ENCODE measurements at places on chromosomes 3 and 15.

DNA sequence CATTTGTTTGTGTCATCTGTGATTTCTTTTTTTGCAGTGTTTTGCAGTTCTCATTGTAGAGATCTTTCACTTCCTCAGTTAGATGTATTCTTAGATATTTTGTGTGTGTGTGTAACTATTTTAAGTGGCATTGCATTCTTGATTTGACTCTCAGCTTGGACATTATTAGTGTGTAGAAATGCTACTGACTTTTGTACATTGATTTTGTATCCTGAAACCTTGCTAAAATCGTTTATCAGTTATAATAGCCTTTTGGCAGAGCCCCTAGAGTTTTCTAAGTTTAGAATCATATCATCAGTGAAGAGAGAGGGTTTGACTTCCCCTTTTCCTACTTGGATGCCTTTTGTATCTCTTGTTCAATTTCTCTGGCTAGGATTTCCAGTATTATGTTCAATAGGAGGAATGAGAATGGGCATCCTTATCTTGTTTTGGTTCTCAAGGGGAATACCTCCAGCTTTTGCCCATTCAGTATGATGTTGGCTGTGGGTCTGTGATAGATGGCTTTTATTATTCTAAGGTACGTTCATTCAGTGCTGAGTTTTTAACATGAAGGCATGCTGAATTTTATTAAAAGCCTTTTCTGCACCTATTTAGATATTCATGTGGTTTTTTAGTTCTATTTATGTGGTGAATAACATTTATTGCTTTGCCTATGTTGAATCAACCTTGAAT, 211.7 kb downstream of the MBNL1 start:
- DNase-seq, result no peak

- no peak for DNase-seq
Measured at GRCh38 chr3:193868590-193868989, 267.4 kb upstream of the HES1 start.

GRCh38 chr3:154972951-154973350, 107.2 kb upstream of the MME start:
- no peak for DNase-seq

DNA sequence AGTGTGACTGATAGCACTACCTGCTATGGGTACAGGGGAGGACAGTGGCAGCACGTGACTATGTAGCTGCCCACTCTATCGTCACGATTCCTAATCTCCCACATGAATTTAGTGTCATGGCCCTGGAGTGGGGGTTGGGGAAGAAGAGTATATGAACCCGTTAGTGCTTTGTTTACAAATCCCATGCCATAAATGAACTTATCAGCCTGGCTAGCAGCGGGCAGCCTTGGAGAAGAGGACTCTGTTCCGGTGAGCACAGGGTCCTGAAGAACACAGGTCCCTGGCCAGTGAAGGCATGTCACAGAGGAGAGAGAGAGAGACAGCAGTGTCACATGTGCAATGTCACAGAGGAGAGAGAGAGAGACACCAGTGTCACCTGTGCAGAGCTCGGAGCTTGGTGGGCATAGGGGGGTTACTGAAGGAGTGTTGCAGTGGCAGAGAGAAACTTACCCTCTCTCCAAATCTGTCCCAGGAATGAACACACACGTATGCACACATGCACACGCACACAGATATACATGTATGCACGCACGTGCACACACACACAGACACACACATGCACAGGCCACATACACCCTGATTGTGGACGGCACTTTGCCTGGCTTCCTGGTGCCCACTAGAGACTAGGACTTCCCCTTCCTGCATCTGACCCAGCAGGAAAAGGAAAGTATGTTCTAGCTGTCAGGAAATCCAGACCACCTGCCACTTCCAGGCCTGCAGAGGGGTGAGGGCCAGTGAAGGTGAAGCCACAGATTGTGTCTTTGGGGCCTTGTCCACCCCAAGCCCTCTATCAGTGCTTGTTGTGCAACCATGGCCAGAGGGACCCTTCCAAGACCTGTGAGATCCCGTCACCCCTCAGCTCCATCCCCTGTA, 26.3 kb downstream of the ITGA11 start:
- no peak for DNase-seq

DNA sequence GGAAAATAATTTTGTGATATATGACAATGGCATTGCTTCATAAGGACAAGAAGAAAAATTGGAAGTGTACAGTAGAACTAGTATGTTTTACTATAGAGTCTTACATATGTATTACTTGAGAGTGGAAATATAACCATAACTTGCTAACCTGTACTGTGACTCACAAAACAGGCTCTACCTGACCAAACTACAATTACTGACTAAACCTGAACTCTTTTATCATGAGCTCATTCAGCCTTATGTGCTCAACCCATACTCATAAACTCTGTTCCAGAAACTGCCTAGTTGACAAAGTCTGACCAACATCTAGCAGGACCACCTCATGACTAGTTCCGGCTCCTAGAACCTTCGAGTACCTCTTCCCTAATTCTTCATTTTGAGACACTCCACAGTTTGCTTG, 6.3 kb downstream of the CDIN1 start:
- no peak for DNase-seq

Measured in NCI-H1694 (cell line).